ENCODE measurements at places on chromosomes 5 and 9.
A peak's percentile ranks its signal among the peaks of the same experiment; 100 is the strongest.

DNA sequence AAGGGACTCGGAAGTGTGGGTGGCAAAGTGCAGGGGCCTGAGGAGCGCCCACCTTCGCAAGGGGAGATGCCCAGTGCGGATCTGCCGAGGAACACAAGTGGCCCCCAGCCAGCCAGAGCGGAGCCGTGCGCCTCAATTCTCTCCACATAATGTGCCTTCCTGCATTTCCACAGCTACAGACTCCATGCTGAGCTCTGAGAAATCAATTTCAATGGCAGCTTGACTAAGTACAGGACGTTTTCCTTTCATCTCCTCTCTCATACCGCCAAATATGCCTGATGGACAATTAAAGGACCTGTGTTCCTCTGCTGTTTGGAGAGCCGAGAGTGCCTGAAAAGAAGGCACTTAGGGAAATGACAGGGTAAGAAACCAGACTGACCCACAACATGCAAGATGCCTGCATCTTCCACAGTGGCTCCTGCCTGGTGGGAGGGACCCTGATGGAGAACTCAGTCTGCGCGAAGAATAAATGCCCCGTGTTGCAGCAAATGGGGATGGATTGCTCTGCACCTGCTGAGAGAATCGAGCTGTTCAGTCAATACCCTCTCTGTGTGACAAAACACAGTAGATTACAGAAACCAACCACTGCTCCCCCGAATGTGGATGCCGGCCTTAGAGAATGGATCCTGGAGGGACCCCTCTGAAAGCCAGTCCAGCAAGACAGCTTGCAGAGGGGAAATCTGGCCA lies 38.6 kb upstream of the OLFM1 start:
- DNase-seq, result no peak

DNA sequence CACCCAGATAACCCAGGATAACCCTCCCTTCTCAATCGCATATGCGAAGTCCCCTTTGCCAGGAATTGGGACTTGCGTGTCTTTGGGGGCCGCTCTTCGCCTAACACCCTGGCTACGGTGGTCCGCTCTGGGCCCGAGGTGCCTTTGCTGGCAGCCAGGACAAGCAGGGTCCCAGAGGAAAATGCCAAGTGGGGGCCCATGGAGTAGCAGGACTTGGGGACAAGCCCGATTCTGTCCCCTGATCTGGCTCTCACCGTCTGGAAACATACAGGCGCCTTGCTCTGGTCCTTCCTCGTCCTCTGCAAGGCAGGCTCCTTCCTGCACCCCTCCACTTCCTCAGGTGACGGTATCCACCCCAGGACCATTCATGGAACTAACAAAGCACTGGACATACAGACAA lies 78.1 kb upstream of the UNC5A start:
- no peak for DNase-seq

- no peak for DNase-seq
Measured at GRCh38 chr9:33117796-33118195, 41.3 kb upstream of the SMU1 start.

GRCh38 chr5:171483551-171484135 lies 64.2 kb downstream of the FGF18 start:
- peak; percentile 59 for DNase-seq

GRCh38 chr5:83377131-83377865 lies 94.2 kb upstream of the VCAN start:
- peak; percentile 59 for DNase-seq

DNA sequence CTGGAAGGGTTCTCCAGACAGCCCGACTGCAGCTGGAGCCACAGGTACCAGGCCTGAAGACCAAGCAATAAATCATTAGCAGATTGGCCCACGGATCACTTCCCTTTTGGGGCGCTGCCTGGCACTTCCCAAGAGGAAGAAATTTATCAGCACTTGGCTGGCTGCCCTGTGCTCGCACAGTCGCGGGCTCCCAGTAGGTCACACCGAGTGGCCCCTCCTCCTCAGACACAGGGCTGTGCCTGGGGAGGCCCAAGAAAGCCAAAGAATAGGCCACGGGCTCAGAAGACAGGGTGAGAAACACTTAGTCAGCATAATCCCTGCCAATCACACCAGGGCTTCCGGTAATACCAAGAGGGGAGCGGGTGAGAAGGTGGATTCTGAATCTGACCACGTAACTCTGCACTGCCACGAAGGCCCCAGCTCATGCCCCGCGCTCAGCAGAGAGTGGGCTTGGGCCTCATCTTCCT lies 115.7 kb upstream of the MSX2 start:
- DNase-seq, result no peak

GRCh38 chr5:108743319-108743718 lies 4.4 kb upstream of the FER start:
- DNase-seq, result no peak

GRCh38 chr5:143403593-143404415 lies at the start of gene NR3C1:
NR3C1 (minus strand) TSS chr5:143403686; CDS start chr5:143400839, 2,847 bp downstream.
- peak; percentile 44 for DNase-seq
